NCI-H1417 treated with DMSO at 0.1 percent for 48 hours (cell line): ENCODE measurements at places on chromosomes 7 and 10.

- no peak for DNase-seq
These were observed 82.8 kb downstream of the BBS9 start for GRCh38 chr7:33212144-33212543.

DNA sequence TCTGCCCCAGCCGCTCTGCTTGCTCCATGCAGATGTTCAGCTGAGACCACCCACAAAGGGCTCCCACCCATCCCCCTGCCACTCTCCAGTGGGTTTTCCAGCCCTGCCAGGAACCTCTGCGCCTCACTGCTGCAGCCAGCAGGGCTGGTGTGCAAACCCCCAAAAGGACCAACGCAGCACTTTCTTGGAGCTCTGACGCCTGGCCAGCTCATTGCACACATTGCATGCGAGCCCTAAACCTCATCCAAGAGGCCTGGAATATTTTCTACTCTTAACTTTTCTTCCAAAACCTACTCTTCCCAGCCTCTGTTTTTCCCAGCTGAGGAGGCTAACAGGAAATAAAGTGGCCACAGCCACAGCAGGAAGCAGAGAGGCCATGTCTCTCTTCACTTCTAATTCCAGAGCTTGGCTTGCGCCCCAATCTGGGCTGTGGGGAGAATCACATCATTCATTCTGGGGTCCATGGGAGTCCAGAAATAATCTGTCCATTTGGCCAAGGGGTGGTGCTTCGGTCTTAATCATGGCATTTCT is 4.6 kb upstream of the FAM170B start:
- no peak for DNase-seq

- no peak for DNase-seq
These were observed 258.2 kb upstream of the GLI3 start for GRCh38 chr7:42495256-42495655.

DNA sequence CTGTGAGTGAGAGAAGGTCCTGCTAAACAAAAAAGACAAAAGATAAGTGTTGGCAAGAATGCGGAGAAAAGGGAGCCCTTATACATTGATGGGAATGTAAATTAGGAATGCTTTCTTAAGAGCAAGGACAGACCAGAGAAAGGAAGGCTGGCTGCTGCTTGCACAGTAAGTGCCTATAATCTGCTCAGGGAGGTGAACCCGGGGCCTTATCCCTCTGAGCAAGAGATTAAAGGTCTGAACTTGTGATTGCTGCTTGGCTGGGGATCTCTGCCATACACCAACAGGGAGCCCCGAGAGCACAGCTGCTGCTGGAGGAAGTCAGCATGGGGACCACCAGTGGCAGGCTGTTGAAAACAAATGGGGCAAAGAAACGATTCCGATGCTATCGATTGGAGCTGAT is 32.0 kb upstream of the CRTAC1 start:
- DNase-seq: no peak

DNA sequence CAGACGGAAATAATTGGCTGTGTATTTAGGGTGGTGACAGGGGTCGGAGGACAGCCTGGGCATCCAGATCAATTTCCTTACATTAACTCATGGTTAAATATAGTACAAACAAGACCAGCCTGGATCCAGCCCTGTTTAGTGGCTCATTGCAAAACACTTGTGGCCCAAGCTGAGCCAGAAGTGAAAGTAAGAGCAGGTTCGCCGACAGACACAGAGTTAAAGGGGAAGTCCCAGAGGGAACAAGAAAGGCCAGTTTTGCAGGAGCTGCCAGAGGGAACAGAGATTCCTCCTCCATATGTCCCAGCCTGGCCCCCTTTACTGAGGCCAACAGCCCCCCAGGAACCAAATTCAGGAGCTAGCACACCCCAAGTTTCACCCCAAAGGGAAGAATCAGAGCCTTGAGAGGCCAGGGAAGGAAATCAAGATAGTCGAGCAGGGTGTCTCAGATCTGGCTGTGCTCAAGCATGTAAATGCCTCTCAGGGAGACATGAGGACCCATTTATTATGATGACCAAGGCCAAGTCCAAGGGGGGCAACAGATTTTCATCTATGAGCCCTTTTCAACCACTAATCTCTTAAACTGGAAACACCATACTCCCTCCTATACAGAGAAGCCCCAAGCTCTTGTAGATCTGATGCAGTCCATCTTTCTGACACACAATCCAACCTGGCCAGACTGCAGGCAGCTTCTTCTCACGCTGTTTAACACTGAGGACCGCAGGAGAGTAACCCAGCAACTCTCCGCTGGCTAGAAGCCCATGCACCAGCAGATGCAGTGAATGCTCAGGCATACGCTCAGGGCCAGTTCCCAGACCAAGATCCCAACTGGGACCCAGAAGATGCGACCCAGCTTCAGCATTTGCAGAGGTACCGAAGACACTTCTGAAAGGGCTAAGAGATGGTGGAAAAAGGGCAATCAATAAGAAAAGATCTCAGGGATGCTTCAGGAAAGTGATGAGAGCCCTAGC is 15.9 kb upstream of the ADCK2 start:
- no peak for DNase-seq

- DNase-seq: no peak
These were observed 4.2 kb downstream of the BNIP3 start for GRCh38 chr10:131977323-131978096.

DNA sequence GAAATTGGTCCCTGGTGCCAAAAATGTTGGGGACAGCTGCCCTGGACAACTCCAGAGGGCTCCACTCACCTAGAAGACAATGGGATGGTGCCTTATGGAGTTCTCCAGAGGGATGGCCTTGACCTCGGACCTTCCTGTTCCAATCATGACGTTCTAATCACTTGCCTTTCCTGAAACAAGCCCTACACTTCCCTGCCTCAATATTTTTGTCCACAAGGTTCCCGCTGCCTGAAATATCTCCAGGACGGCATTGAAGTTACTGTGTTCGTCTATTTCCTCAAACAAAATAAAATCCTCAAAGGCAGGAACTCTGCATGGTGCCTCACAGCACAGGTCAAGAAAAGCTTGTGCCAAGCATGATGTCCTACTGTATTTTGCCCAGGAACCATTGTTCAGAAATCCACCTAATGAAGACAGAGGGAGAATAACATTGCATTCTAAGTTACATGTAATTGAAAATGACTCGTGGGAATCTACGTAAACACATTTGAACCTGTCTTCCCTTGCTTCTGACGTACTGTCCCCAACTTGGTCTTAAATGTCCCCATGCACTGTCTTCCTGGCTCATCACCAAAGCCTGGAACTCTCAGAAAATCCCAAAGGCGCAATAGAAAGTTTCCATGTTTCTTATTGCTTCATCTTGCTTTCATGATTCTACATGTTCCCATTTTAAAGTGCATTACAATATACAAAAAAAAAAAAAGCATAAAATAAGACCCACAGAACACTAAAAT is 342.3 kb upstream of the NRP1 start:
- DNase-seq: no peak

DNA sequence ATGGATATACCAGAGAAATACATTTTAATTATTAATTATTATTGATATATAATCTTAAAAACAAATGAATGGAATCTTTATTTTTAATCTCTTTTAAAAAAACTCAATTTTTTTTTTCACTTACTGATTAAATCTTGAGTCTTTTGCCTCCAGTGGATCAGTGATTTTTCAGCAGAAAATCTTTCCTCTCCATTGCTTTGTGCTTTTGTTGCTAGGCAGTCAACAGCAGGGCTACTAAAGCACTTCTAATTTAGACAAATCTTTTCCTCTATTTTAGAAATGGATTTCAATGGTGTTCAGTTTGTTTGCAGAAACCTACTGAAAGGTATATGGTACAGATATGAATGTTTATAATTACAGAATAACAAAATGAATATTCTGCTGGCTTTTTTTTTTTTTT is 143.6 kb downstream of the ST7 start:
- DNase-seq: no peak

GRCh38 chr7:49980465-49980864 is 112.6 kb downstream of the ZPBP start:
- no peak for DNase-seq

DNA sequence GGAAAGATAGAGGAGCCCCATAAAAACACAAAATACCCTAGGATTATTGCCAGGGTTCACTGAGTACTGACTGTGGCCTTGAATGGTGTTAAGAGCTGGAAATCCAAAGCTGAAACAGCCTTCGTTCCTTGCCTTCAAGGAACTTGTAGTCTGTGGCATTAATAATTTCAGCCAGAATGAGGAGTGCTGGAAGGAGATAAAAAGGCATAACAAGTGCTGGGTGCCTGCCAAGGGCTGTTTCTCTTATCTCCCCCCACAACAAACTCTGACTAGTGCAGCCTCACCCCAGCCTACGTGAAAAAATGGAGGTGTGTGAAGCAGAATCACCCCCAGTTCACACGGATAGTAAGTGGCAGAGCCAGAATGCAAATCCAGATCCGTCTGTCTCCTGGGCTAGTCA is 199.1 kb upstream of the LYZL2 start:
- DNase-seq: no peak

DNA sequence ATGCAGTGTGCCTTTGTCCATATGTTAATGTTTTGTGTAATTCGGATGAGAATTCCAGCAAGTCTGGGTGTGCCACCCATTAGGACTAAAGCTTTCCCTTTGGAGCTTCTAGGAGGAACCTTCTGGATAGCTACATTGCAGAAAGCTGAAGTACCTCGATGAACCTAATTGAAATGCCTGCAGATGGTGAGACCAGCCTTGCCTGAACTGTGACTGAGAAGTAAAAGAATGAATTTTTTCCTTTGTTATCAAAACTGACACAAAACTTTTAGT is 31.1 kb upstream of the FBXW4 start:
- DNase-seq: no peak

DNA sequence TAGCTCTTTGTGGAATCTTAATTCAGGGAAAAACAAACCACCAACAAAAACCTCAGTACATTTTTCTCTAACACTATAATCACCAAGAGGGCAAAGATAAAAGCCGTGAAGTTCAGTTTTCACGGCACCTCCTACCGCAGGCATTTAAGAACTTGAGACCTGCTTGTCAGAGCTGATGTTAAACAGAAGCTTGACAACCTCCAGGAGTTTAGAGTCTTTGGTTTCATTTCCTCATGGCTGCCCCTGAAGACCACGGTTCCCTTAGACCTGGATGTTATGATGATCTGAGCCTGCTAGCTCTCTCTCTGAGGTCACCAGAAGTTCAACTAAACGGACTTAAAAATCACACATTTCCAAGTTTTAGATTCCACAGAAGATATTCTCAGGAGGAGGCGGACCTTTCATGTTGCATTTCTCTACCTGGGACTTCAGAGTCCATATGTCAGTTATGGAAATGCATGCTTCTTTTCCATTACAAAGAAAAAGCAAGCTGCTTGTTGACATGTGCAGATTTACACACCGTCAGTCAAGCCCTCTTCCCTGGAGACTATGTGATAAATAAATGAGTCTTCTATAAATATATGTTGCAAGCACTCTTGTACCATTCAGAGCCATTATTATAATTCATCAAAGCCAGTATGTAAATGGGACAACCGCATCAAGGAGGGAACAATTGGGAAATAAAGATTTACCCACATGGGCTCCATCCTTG is 258.0 kb downstream of the GFRA1 start:
- no peak for DNase-seq

- no peak for DNase-seq
These were observed 21.3 kb downstream of the TSPAN15 start for GRCh38 chr10:69472544-69472943.

DNA sequence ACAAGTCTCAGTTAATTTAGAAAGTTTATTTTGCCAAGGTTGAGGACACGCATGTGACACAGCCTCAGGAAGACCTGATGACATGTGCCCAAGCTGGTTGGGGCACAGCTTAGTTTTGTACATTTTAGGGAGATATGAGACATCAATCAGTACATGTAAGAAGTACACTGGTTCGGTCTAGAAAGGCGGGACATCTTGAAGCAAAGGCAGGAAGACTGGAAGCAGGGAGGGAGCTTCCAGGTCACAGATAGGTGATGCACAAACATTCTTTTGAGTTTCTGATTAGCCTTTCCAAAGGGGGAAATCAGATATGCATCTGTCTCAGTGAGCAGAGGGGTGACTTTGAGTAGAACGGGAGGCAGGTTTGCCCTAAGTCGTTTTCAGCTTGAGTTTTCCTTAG is 29.4 kb upstream of the LANCL2 start:
- DNase-seq: no peak

GRCh38 chr7:1637155-1637554 is 32.9 kb upstream of the ELFN1 start:
- no peak for DNase-seq

GRCh38 chr10:1920127-1920526 is 182.8 kb upstream of the ADARB2 start:
- no peak for DNase-seq

DNA sequence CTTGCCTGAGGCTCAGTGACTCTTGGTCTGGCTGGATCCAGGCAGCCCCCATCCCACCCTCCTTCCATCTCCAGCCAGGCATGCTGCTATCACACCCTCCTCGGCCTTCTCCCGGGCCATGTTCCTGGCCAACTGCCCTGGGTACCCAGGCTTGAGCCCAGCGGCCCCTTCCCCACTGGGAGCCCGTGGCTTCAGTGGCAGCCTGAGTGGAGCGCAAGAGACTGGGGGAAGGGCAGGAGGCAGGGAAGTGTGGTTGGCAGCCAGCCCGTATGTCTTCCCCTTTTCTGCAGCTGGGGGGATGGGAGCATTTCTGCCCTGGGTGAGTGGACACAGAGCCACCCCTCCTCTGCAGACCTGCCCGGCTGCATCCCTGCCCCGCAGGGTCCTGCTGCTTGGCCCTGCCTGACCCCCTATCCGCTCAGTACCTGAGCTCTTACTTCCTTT is 148.5 kb downstream of the ARHGAP22 start:
- no peak for DNase-seq

DNA sequence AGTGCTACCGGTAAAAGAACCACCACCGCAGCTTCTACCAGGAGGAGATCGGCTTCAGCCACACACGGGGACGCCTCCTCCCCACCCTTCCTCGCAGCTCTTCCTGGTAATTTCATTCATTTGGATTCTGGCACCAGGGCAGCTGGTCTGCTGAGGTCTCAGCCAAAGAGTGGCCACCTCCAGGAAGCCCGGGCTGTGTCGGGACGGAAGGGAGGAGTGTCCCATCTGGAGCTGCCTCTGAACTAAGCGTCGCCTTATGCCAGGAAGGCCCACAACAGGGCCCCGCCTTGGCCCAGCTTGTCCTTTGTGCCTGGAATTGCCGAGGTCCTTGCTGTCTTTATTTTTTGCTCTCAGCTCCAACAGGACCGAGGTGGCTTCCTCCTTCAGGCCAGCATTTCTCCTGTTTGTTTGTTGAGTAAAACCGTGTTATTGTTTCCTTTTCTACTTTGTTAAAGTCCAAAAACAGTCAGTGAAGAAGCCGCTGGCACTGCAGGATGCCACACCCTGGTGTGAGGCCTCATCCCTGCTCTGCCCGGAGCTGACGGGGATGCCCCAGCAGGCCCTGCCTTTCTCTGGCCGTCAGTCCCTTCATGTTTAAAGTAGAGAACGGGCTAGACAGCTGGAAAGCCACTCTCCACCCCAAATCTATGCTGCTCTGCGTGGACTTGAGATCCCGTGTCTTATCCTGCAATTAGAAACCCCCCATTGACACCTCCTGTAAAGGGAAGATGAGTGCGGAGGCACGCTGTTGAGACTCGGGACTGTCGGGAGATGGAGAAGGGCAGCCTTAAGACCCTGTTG is 24.5 kb upstream of the TTYH3 start:
- no peak for DNase-seq

GRCh38 chr10:6840201-6840691 is 260.2 kb upstream of the PRKCQ start:
- no peak for DNase-seq
